ENCODE measurements at places on chromosomes 1 and 21. TPM values are rescaled to one million over a fixed set of nuclear protein-coding genes. Genes with fewer than 3 reads are reported as not detected.

DNA sequence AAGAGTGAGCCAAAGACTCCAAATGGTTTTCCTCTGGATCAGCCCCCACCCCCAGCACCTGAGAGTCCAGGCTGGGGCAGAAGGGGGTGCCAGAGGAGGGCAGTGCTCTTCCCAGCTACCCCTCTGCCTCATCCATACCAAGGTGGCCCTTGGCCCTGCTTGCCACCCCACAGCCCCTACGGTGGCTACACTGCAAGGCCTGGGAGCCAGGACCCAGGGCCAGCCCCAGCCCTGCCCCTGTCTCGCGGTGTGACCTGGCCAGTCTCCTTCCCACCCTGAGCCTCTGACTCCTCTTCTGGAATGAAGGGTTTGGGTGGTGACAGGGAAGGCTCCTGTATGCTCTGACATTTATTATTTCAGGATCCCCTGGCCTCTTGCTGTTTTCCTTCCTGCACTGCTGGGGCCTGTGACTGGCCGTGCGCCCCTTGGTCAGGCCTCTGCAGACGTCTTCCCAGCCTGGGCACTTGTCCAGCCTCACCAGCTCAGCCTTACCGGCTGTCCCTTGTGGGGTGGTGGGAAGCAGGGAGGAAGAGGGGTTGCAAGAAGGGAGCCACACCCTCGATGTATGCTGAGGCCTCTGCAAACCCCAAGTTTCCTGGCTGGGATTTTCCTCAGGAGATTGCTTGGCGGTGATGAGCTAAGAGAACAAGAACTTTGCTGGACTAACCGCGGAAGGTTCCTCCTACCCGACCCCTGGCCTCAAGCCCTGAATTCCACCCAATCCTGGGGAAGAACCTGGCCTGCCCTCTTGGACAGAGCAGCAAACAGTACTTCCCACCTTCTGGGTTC, 13.5 kb downstream of the ASAP3 start:
- H3K27me3 ChIP-seq: no peaks in the 10 kb centered on the region
- H3K4me1 ChIP-seq: peaks cover 4% of the 10 kb centered on the region
- DNase-seq: no peak
- peak overlapping the region; percentile 63 for H3K27ac ChIP-seq

- no peaks in the 10 kb centered on the region for H3K4me1 ChIP-seq
- no peak for DNase-seq
- H3K36me3 ChIP-seq: no peaks in the 10 kb centered on the region
- H3K27ac ChIP-seq: no peak overlapping the region
Measured at GRCh38 chr1:72369069-72369757, 86.9 kb upstream of the NEGR1 start.

DNA sequence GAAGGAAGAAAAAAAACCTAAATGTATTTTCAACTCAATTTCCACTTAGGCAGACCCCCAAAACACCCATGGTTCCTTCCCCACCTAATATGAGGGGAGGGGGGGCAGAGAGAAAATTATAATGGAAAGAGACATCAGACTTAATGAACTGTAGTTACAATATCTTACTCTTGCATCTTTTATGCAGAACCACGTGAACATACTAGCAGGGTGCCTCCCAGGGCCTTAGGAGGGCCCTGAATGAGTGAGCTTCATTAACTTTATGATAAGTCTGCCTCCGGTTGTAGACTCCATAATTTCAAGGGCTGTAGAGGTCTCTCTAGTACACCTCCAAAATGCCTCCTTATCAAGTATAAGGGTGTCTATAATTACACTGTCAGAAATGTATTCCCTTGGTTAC, 11.3 kb upstream of the KIRREL1 start:
- H3K27me3 ChIP-seq: no peaks in the 10 kb centered on the region
- H3K36me3 ChIP-seq: no peaks in the 10 kb centered on the region
- no peak for DNase-seq
- no peak overlapping the region for H3K4me3 ChIP-seq
- no peak overlapping the region for H3K27ac ChIP-seq

The ATF3 gene
- 79.1 TPM for total RNA-seq

The HSD17B7 gene
- total RNA-seq: 6.6 TPM

All from ascending aorta (tissue), 2 donors.